T-cell (primary cell): ENCODE measurements at places on chromosomes 6 and 20. TPM values are rescaled to one million over a fixed set of nuclear protein-coding genes. Genes with fewer than 3 reads are reported as not detected.

GRCh38 chr6:157879034-157879872 lies 56.2 kb downstream of the SNX9 start:
- H3K36me3 ChIP-seq: peaks cover 13% of the 10 kb centered on the region
- peaks cover 16% of the 10 kb centered on the region for H3K4me1 ChIP-seq
- H3K4me3 ChIP-seq: no peak overlapping the region
- no peaks in the 10 kb centered on the region for H3K27me3 ChIP-seq

DNA sequence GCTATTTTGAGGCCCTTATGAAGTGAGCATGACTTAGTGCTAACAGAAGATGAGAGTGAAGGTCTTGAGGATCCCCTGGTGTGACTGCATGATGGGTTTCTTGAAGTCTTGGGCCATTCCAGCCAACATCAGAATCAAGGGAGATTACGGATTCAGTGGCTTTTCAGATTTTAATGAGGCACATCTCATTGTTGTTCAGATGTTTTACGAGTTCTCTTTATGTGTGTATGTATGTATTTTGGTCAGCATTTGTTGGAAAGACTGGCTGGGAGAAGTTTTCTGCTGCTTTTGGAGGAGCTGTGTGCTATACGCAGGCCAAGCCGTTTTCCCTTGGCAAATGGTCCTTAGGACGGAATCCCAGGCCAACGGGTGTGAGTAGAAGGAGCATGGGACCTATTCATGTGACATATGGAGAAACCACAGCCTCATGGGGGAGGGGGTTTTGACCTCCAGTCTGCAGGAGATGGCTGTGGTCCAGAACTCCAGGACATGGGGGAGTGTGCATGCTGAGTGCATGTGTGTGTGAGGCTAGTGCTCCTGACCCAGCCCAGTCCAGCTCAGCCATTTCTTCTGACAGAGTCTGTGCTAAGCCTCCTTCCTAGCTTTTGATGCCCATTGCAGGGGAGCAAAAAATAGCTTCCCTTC lies 35.3 kb downstream of the CHMP4B start:
- no peak overlapping the region for H3K4me3 ChIP-seq
- DNase-seq: no peak
- H3K27ac ChIP-seq: no peak overlapping the region
- no peaks in the 10 kb centered on the region for H3K27me3 ChIP-seq
- peaks cover 40% of the 10 kb centered on the region for H3K4me1 ChIP-seq

GRCh38 chr6:43253401-43253800 lies 10.1 kb downstream of the TTBK1 start:
- no peaks in the 10 kb centered on the region for H3K36me3 ChIP-seq
- peaks cover 2% of the 10 kb centered on the region for H3K4me1 ChIP-seq
- no peak overlapping the region for H3K4me3 ChIP-seq
- H3K27ac ChIP-seq: no peak overlapping the region
- no peak for DNase-seq

- H3K36me3 ChIP-seq: peaks cover 13% of the 10 kb centered on the region
- no peak overlapping the region for H3K27ac ChIP-seq
- H3K4me1 ChIP-seq: no peaks in the 10 kb centered on the region
- H3K4me3 ChIP-seq: no peak overlapping the region
- DNase-seq: no peak
These were observed 11.8 kb downstream of the ZBTB24 start for GRCh38 chr6:109471105-109471810.

GRCh38 chr6:145245119-145245518 lies 490.2 kb downstream of the EPM2A start:
- DNase-seq: no peak
- no peaks in the 10 kb centered on the region for H3K4me1 ChIP-seq
- no peak overlapping the region for H3K4me3 ChIP-seq

DNA sequence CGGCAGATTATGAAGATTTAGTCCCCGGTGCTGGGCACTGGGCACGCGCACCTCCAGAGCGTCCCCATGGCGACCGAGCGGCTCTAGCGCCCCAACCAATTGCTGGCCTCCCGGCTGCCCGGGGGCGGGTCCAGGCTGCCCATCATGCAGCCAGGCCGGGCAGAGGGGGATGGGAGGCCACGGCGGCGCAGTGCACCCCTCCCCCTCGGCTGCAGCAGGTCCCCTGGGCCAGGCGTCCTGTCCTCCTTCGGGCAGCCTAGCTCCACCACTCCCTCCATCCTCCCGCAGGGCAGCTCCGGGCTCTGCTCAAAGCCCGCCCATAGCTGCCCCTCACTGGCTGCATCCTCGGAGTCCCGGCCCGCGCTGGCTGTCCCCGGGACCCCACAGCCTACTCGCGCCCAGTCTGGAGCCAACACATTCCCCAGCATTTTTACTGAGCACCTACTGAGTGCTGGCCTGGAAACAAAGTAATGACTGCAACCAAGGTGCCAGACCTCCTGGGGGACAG lies 99.4 kb downstream of the ASXL1 start:
- H3K4me3 ChIP-seq: no peak overlapping the region
- H3K27ac ChIP-seq: no peak overlapping the region
- H3K36me3 ChIP-seq: peaks cover 27% of the 10 kb centered on the region
- no peak for DNase-seq

DNA sequence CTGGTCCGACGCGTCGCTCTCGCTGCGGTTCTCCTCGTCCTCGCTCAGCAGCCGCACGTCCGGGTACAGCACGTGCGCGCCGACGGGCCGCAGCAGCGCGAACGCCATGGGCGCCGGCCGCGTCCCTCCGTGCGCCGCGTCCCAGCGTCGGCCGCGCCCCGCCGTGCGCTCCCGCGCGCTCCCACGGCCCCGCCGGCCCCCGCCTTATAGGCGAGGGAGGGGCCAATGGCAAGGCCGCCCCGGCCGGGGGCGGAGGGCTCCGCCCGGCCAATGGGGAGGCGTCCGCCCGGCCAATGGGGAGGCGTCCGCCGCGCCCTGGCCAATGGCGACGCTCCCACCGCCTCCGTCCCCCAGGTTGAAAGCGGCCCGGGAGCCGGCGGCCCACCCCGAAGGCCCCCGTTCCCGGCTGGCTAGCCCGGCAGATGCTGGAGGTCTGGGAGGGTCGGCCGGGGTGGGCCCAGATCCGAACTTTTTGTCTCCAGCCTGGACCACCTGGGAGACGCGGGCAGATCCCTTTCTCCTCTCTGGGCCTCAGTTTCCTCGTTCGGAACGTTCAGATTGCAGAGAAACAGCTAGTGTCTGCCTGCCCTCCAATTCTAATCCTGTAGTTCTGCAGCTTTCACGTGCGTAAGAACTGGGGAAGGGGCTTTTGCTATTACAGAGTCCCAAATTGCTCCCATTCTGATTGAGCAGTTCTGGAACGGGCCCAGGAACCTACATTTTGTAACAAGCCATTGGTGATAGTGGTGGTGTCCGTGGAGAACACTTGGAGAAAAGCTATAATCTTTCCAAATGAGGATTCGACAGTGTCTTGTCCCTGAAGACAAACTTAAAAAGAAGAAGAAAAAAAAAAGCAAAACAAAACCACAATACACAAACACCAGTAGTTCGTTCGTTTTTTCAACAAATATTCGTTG lies at the start of gene TCF15:
Gene TCF15 (minus strand): TSS at position 180 of the 917 bp plus-strand sequence. CDS start 72 bp downstream, at position 108.
- no peak within 1 kb of the TSS for H3K27ac ChIP-seq
- H3K27me3 ChIP-seq: no peaks in the 10 kb centered on the region
- no peaks in the 10 kb centered on the region for H3K36me3 ChIP-seq
- no peak within 1 kb of the TSS for H3K4me3 ChIP-seq
- H3K4me1 ChIP-seq: no peaks in the 10 kb centered on the region

DNA sequence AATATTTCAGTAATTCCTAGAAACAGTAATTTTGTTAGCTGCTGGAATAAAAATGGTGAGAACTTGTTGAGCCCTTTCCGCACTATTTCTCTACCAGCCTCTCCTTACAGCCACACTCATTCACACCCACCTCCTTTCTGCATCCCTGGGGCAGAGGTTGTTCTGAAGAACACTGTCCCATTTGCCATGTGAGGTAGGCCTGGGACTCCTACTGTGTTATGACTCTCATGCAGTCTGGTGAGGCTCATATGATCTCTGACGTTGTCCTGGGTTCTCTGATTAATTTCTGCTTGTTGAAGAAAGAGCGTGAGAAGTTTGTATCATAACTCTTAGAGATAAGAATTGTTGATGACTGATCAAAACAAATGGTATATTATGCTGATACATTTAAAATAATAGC lies 4.1 kb upstream of the KCNQ5 start:
- peaks cover 16% of the 10 kb centered on the region for H3K27me3 ChIP-seq
- no peak overlapping the region for H3K27ac ChIP-seq
- no peak for DNase-seq
- peaks cover 43% of the 10 kb centered on the region for H3K4me1 ChIP-seq
- H3K36me3 ChIP-seq: no peaks in the 10 kb centered on the region

DNA sequence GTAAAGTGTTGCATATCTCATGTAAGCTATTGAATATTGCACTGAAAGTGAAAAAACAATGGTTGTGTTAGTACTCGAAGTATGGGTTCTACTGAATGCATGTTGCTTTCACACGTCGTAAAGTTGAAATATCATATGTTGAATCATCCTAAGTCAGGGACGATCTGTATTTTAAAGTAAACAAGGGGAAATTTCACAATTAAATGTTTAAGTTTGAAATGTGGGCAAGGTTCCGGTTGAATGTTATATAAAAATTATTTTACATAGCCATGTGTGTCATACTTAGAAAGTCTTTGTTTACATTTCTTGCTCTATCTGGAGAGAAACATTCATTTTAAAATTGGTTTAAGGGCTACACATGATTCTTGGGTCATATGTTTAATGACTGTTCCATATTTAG lies 76.8 kb downstream of the AKAP7 start:
- H3K4me1 ChIP-seq: peaks cover 12% of the 10 kb centered on the region
- H3K4me3 ChIP-seq: no peak overlapping the region
- H3K36me3 ChIP-seq: no peaks in the 10 kb centered on the region
- no peak for DNase-seq

GRCh38 chr6:72864799-72865198 lies 242.9 kb downstream of the KCNQ5 start:
- no peaks in the 10 kb centered on the region for H3K4me1 ChIP-seq
- H3K27me3 ChIP-seq: no peaks in the 10 kb centered on the region
- H3K36me3 ChIP-seq: no peaks in the 10 kb centered on the region
- H3K27ac ChIP-seq: no peak overlapping the region
- DNase-seq: no peak

GRCh38 chr6:135842618-135843392 lies 8.7 kb upstream of the PDE7B start:
- no peaks in the 10 kb centered on the region for H3K27me3 ChIP-seq
- H3K4me1 ChIP-seq: no peaks in the 10 kb centered on the region
- H3K4me3 ChIP-seq: no peak overlapping the region
- no peak for DNase-seq
- H3K36me3 ChIP-seq: no peaks in the 10 kb centered on the region

DNA sequence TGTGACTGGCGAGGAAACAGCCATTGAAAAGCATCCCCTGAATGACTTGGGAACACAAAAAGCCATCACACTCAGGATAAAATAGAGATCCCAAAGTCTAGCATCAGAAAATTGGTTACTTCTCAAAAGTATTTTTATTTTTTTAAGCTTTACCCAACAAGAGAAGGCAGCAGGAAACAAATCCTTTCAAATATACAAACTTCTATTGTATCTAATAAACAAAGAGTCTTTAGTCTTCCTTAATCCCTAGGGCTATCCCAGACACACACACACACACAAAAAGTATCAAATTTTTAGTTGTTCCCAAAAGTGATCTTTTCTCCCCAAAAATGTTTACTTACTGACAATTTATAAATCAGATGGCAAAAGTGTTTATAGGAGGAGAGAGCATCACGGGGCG lies 33.2 kb upstream of the MARCKS start:
- DNase-seq: no peak
- H3K36me3 ChIP-seq: no peaks in the 10 kb centered on the region
- no peak overlapping the region for H3K27ac ChIP-seq
- H3K4me3 ChIP-seq: no peak overlapping the region
- H3K4me1 ChIP-seq: no peaks in the 10 kb centered on the region

- H3K36me3 ChIP-seq: no peaks in the 10 kb centered on the region
- no peaks in the 10 kb centered on the region for H3K27me3 ChIP-seq
- peaks cover 8% of the 10 kb centered on the region for H3K4me1 ChIP-seq
- no peak overlapping the region for H3K4me3 ChIP-seq
- no peak for DNase-seq
- peak overlapping the region; percentile 77 for H3K27ac ChIP-seq
These were observed 51.8 kb upstream of the MYB start for GRCh38 chr6:135129136-135129856.

PGC gene
- 0.58 TPM for total RNA-seq

NFYA gene
- 47.0 TPM for total RNA-seq

SMLR1 gene
- total RNA-seq: not detected

SIM1 gene
- not detected for total RNA-seq

BNIP5 gene
- total RNA-seq: not detected

SMAP1 gene
- 31.9 TPM for total RNA-seq

DDX27 gene
- 92.3 TPM for total RNA-seq

HLA-G gene
- 1.2 TPM for total RNA-seq
